ENCODE measurements at places on chromosomes 4 and X.

DNA sequence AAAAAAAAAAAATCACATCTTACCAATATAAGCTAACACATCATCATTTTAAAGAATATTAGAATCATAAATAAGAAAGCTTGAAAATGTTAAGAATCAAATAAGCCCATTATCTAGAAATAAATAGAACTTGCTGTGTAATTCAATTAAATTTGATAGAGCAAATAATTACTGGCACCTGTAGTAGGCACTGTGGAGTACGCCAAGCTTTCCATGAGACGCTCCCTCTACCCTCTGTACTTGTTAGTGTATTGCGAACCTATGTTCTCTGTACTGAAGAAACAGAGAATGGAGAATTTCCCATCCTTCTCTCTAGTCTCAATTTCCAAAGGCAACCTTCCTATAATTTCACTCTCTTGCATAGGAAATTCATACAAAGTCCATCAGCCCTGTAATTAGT is 61.7 kb upstream of the HAND2 start:
- DNase-seq: no peak

- no peak for DNase-seq
Observed at GRCh38 chr4:139522457-139522856, 33.6 kb downstream of the SETD7 start.

GRCh38 chr4:127888559-127888958 is 7.9 kb downstream of the PLK4 start:
- DNase-seq: no peak

GRCh38 chr4:67201334-67201733 is 344.0 kb downstream of the CENPC start:
- DNase-seq: no peak

GRCh38 chrX:46268412-46268811 is 276.8 kb downstream of the ZNF674 start:
- peak; percentile 78 for DNase-seq

- no peak for DNase-seq
Observed at GRCh38 chr4:186243331-186243730, 16.0 kb downstream of the KLKB1 start.

GRCh38 chrX:41145920-41146608 is 60.8 kb downstream of the USP9X start:
- DNase-seq: peak; percentile 76

DNA sequence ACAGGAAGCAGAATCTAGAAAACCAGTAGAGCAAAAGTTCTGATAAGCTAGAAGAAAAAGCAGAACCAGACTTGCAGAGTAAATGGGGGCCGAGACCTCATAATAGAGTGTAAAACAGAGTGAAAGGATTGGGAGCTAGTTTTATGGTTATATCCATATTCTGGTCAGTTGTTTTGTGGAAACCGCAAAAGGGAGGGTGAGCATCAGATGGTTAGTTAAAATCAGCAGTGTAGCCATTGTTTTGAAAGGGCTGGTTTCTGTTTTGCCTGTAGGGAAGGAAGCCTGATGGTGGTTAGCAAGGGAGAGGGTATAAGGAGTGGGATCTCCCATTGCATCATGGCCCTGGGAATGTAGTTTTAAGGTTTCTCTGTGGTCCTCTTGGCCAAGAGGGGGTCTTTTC is 17.2 kb upstream of the CCNI start:
- DNase-seq: peak; percentile 72

- no peak for DNase-seq
Observed at GRCh38 chrX:136623396-136623795, 24.6 kb upstream of the CD40LG start.

- DNase-seq: no peak
Observed at GRCh38 chrX:54640103-54640690, 110.2 kb downstream of the GNL3L start.

- DNase-seq: no peak
Observed at GRCh38 chr4:53195815-53196661, 169.8 kb downstream of the SCFD2 start.

DNA sequence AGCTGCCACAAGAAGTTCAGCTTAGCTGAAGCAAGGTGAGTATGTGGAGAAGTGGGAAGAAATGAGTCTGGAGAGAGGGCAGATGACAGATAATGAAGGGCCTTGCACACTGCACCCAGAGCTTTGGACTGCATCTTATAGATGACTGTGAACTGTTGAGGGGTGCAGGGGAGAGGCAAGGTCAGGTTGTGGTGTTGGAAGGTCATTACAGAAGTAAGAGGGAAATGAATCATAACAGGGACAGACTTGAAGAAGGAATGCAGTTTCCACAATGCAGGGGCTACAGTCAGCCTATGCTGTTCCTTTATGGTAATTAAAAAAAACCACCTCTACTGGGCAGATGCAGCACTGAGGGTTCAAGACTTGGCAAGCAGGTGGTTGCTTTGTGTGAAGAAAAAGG is 4.8 kb upstream of the IGFBP7 start:
- peak; percentile 92 for DNase-seq

GRCh38 chrX:7261672-7262332 is 113.8 kb upstream of the PUDP start:
- DNase-seq: no peak

GRCh38 chr4:94068753-94069719 is 138.6 kb upstream of the SMARCAD1 start:
- no peak for DNase-seq

GRCh38 chrX:17499512-17499911 is 124.5 kb downstream of the NHS start:
- no peak for DNase-seq

- no peak for DNase-seq
Observed at GRCh38 chr4:94574050-94574449, 122.3 kb downstream of the PDLIM5 start.

DNA sequence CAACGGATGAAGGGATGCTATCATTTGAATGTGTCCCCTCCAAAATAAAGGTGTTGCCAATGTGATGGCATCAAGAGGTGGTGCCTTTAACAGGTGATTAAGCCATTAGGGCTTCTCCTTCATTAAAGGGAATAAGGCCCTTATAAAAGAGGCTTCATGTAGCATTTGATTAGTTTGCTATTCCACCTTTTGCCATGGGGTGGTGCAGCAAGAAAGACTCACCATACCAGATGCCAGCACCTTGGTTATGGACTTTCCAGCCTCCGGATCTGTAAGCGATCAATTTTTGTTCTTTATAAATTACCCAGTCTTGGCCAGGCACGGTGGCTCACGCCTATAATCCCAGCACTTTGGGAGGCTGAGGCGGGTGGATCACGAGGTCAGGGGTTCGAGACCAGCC is 7.9 kb upstream of the SLC25A43 start:
- DNase-seq: no peak

- DNase-seq: no peak
Observed at GRCh38 chr4:47855350-47855749, 17.5 kb upstream of the CORIN start.

- DNase-seq: no peak
Observed at GRCh38 chrX:21661316-21661715, 3.2 kb upstream of the KLHL34 start.

- DNase-seq: no peak
Observed at GRCh38 chr4:164378361-164378760, 375.6 kb upstream of the SMIM31 start.

GRCh38 chrX:76453737-76454406 is 26.4 kb downstream of the MAGEE1 start:
- DNase-seq: no peak

Measured in HT1080 (cell line).